ENCODE measurements at places on chromosomes 1 and 21. TPM values are rescaled to one million over a fixed set of nuclear protein-coding genes. Genes with fewer than 3 reads are reported as not detected.

GRCh38 chr21:36377391-36377842 lies 7.8 kb upstream of the CHAF1B start:
- DNase-seq: no peak

DNA sequence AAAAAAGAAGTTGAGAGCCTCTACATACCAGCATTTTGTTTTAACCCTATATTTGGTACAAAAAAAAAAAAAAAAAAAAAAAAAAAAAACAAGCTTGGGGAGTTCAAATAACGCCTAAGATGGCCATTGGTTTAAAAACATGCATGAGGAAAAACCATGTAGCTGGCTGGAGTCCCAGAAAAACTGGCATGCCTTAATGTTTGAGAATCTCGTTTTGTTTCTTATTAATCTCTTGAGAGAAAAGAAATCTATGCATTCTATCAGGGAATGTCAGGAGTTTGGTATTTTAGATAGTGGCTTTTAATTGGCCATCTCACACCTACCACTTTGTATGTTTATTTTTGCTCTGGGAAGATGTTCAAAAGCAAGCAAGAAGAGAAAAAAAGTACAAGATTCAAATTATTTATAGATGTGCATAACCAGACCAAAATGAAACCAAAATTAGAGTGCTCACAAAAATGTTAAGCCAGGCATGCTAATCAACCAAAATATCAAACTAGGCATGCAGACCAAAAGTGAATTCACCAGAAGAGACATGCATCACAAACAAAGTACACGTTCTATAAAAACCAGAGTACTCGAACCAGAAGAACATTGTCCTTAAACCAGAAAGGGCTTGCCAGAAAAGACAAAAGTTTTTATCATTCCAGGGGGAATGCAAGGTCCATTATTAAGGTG lies 156.6 kb downstream of the AK5 start:
- DNase-seq: peak; percentile 45

DNA sequence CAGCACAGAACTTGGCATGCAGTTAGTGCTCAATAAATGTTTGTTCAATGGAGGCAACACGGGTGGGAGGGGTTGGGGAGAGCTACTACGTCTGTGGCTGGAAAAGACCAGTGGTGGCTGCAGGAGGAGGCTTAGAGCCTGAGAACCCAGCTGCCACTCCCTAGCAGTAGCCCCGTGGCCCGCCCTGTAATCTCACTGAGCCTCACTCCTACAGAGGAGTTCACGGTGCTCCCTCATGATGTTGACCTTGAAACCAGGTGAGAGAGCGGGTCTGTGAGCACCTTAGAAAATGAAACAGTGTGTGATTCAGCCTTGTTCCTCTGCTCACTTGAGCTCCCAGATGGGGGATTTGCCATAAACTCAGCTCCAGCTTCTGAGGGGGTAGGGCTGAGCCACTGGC lies 299.6 kb downstream of the NPHP4 start:
- no peak for DNase-seq

The KCNQ4 gene
- 1.8 TPM for total RNA-seq

GRCh38 chr1:34478515-34479076 lies 276.3 kb upstream of the GJB5 start:
- DNase-seq: no peak
